ENCODE measurements at places on chromosomes 7 and 10. TPM values are rescaled to one million over a fixed set of nuclear protein-coding genes. Genes with fewer than 3 reads are reported as not detected.

GRCh38 chr10:77393821-77394501 is 243.6 kb downstream of the KCNMA1 start:
- DNase-seq, result no peak

DNA sequence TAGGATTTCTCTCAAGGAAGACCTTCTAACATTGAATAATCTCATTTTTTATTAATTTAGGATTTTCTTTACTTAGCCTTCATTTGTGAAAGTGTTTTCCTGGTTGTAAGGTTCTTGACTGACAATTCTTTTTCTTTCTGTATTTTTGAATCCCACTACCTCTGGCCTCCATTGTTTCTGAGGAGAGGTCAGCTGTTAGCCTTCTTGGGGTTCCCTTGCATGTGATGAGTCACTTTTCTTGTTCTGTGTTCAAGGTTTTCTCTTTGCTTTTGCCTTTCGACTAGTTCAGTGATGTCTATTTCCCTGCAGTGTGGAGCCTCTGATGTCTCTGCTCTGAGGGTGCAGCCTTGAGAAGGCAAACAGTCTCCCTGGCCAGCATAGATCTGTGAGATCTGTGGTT is 304.1 kb upstream of the ZNF32 start:
- DNase-seq, result no peak

DNA sequence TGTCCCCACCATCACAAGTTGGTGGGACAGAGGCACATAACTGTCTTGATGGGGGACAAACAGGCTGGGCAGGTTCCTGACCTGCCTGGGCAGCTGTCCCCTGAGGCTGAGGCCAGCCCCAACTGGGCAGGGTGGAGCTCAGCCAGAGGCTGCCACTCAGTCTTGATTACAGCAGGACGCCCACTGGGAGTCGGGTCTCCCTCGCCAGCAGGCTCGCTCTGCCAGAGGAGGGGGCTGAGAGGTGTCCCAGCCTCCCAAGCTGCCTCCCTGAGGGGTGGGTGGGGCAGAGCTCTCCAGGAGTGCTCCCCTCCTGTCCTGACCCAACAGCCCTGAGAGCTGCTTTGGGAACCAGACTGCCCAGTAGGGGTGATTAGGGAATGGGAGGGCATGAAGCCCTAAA is 1.8 kb upstream of the CAMK2G start:
- no peak for DNase-seq

DNA sequence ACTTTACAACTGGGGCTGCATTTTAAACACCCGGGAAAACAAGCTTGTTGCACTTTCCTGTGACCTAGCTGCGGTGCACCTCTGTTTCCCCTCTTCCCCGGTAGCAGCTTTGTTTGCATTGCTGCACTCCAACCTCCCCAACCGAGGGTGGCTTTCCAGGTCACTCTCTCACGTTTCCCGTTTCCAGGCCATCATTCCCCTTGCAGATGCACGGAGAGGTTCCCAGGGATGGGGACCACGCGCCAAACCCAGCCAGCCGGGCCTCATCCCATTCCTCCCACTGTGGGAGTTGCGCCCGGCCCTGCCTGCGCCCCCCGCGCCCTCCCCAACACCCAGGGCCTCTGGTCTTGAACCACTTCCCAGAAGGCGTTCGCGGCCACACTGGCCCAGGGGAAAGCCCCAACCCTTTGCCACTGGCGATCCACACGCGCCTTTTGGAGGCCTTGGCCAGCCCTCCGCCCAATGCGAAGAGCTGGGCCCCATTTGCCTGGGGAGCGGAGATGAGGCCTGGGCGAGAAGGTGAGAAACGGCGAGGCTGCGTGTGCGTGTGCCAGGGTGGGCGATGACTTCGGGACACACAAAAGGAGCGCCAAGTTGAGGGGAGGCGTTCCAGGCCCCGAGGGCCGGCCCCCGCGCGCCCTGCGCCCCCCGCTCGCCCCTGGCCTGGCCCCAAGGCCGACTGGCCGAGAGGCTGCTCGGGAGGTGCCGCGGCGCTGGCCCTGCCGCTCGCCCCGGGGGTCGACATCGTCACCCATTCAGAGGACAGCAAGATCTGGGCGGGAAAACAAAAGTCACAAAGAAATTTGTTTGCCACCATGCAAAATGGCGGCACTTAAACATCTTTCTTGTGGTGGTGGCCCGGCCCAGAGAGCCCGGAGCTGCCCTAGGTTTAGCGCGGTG is 15.9 kb downstream of the SKIDA1 start:
- no peak for DNase-seq

DNA sequence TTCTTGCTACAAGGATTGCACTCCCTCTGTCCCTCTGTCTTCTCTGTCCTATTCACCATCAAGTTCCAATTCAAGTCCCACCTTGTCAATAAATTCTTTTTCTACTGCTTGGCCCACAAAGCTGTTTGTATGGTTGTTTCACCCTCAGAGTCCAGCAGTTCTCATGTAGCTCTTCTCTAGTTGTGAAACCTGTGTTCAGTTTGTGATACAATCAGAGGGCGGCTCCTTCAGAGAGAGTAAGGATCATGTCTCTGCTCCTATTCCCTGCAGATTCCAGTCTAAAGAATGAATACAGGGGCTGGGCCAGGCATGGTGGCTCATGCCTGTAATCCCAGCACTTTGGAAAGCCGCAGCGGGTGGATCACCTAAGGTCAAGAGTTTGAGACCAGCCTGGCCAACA is 126.6 kb upstream of the BET1 start:
- DNase-seq, result no peak

- DNase-seq, result no peak
Measured at GRCh38 chr7:26278770-26279169, 12.9 kb upstream of the SNX10 start.

DNA sequence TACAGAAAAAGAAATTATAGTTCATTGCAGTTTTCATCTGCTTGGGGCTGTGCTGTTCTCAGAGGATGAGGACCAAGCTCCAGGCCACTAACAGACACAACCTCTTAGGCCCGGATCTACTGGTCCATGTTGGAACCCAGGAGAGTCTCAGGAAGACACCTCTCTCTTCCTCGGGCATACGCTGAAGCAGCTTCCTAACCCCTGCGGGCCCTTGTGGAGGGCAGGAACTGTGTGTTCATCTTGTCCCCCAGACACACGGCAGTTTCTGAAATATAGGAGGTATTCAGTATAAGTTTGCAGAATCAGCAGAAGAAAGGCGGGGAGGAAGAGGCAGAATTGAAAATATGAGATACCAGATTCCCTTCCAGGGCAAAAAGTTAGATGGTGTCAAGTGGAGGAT is 78.4 kb downstream of the EEPD1 start:
- DNase-seq, result no peak

- no peak for DNase-seq
Measured at GRCh38 chr10:1928606-1929005, 191.3 kb upstream of the ADARB2 start.

DNA sequence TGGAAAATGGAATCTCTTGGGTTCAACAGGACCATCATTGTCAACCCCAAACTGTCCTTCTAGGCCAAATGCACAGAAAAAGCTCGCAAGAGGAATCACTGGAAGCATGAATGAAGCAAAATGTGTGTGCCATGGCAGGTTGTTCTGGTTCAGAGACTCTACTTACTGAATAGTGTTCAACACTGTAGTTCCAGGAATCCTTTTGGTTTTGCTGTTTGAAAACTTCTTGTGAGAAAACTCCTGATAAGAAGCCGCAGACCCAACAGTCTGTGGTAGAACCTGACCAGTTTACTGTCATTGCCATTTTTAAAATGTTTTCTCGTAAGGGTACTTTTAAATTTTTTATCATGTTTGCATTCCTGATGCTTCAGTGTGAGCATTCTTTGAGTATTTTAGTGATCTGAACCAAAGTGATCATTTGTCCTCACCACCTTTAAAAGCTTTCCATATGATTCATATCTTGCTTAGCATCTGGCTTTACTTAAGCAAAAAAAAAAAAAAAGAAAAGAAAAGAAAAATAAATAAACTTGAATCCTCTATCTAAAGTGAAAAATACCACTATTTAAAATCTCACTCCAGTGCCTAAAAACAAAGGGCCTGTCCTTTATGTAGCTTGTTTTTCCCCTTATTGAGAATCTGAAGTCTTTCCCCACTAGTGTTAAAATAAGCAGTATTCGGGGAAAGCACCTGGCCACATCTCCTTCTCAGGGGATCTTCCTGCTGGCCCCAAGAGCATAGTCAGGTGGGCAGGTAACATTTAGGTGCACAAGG is 92.4 kb downstream of the WNT2 start:
- DNase-seq, result no peak

GRCh38 chr10:112653215-112653614 is 206.2 kb downstream of the VTI1A start:
- DNase-seq, result no peak

GRCh38 chr7:4479367-4480039 is 202.6 kb upstream of the FOXK1 start:
- no peak for DNase-seq

GRCh38 chr7:101936611-101937231 is 119.3 kb downstream of the CUX1 start:
- DNase-seq, result no peak

- DNase-seq, result no peak
Measured at GRCh38 chr10:74923556-74923955, 97.2 kb downstream of the KAT6B start.

- no peak for DNase-seq
Measured at GRCh38 chr10:56258378-56258777, 102.7 kb downstream of the ZWINT start.

GRCh38 chr10:17119845-17120244 is 9.8 kb downstream of the CUBN start:
- no peak for DNase-seq

- no peak for DNase-seq
Measured at GRCh38 chr7:102974366-102975236, 61.8 kb downstream of the LRRC17 start.

DNA sequence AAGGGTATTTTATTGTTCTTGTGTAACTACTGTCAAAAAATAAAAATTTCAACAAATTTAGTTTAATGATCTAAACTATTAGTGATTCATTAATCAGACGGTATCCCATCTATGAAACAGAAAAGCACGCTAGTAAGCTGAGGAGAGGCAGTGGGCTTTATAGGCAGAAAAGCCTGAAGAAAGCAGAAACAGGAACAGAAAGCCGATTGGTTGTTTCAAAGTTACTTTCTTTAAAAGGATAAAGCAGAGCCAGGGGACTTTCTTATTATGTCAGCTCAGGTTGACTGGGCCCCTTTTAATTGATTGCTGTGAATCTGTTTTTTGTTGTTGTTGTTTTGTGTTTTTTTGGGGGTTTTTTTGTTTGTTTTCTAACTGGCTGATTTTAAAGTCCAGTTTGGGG is 105.5 kb downstream of the TES start:
- DNase-seq, result no peak

DNA sequence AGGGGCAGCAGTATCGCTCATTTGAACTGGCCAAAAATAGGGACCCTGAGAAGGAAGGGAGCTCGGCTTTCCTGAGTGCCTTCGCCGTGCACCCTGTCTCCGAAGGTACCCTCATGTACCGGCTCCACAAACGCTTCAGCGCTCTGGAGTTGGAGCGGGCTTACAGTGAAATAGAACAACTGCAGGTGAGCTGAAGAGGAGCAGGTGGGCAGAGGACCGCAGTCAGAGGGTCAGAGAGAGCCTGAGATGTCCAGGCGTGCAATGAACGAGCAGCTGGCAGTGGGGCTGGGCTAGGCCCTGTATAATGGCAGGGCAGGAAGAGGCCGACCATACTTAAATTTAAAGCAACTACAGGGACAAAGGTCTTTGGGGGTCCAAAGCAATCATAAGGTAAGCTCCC is 4.1 kb downstream of the CHPF2 start:
- no peak for DNase-seq

DNA sequence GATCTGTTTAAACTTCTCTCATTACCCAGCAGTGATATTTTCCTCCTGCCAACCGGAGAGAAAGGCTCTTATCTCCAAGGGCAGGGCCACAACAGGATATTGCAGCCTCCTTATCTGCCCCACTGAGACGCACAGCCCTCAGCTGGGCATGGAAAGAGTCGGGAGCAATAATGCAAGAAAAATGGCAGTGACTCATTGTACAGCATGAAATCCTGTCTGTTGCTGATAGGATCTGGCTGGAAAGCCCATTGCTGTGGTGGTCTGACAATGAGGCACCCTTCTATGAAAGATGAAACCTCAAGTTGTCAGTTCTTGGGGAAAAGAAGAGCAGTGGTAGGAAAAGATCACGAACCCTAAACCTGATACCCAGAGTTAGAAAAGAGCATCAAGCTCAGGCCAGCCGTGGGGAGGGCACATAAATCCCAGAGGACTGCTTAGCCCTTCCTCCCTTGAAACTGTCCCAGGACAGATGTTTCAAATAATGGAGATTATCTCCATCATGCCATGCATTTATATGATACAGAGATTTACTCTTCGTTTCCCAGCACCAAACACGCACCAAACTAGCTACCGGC is 47.0 kb upstream of the FIGNL1 start:
- no peak for DNase-seq

DNA sequence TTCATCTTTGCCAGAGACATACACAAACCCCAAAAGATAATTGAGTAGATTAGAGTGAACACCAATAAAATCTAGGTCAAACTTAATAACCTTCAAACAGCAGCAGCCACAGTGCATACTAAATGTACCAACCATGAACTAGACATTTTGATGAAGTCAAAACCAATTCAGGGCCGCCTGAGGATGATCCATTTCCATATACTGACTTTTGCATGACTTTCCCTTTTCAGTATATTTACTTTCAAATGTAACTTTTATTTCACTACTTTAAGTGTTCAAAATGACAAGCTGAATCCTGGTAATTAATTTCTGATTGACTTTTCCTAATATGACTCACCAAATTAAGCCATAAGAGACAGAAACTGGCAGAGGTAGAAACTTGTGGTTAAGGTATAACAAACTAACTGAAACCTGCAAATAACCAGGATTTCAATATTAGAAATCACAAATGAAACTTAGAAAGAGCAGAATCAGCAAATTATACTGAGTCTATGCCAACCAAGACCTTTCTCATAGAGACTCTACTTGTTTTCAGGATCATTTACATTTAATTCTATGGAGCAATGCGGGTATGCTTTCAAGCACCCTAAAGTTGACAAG is 171.9 kb upstream of the LRRN3 start:
- DNase-seq, result no peak

DNA sequence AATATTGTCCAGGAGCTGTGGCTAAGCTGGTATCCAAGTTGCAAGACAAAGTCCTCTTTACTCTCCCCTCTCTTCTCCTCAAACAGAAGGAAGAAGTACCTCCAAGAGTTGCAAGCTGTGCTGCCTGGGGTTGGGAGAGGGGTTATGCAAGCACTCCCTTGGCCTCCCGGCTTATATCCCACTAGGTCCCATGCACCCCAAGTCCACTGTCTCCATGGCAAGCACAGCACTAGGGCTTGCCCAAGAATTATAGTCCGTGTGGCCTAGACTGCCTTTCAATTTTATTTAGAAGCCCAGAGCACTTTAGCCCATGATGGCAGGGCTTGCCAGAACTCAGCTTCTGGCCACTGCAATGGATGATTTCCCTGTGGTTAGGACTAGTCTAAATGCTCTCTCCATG is 40.4 kb upstream of the TECTB start:
- no peak for DNase-seq

GRCh38 chr7:156802214-156802613 is 90.8 kb downstream of the LMBR1 start:
- DNase-seq, result no peak

INA gene
- not detected for total RNA-seq

EGR2 gene
- total RNA-seq, result 5.4 TPM

HPS1 gene
- total RNA-seq, result 49.8 TPM

CLRN3 gene
- not detected for total RNA-seq

OGDHL gene
- total RNA-seq, result not detected

XPNPEP1 gene
- 50.3 TPM for total RNA-seq

TMEM72 gene
- total RNA-seq, result not detected

NXPH1 gene
- total RNA-seq, result not detected

GAD2 gene
- not detected for total RNA-seq
